ENCODE measurements at places on chromosomes 11 and 22.

DNA sequence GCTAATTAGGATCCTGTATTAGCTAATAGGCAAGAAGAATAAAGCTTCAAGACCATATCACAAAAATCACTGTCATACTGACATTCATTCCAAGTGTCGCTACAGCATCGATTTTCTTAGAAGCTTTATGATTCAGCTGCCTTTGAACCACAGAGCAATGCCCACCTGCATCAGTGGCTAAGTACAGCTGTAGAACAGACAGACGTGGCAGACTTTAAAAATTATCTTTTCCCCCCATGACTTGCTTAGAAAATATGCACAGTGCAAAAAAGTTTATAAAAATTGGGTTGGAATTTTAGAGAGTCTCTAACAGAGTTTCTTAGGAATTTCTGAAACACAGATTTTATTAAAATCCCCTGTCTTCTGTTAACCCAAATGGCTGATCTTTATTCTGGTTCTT is 120.8 kb downstream of the CADM1 start:
- no peak for DNase-seq

- no peak for DNase-seq
Observed at GRCh38 chr11:57324154-57324885, 432 bp downstream of the TNKS1BP1 start.

GRCh38 chr11:77113382-77114088 is 10.9 kb downstream of the OMP start:
- DNase-seq, result no peak

GRCh38 chr11:29750392-29750791 is 266.4 kb downstream of the KCNA4 start:
- no peak for DNase-seq

GRCh38 chr11:60750911-60751310 is 5.8 kb upstream of the MS4A15 start:
- no peak for DNase-seq

DNA sequence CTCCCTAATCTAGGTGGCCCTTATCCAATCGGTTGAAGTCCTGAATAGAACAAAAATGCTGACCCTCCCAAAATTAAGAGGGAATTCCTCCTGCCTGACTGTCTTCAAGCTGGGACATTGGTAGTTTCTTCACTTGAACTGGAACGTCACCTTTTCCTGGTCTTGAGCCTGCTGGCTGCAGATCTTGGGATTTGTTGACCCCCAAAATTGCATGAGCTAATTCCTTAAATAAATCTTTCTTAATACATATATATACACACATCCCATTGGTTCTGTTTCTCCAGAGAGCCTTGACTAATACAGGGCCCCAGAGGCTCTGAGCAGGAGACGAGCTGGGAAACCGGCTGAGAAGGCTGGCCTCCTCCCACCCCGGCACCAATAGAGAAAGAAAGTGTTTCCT is 46.2 kb downstream of the TRIM29 start:
- DNase-seq, result no peak

DNA sequence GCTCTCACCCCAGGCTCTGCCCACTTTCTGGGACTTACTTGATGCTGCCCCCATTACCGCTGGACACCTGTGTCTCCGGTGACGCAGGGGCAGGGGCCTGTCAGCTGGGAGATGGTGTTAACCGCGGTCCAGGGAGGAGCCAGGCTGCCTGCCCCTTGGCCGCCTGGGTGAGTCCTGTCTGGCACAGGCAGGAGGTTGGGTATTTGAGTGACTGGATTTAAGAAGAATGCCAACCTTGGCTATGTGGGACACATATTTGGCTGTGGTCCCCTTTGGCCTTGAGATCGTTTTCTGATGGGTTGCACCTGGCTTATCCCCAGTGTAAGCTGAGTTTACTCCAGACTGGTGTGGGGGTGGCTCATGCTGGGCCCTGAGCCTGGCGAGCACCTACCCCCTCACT is 2.5 kb downstream of the MUC6 start:
- no peak for DNase-seq

DNA sequence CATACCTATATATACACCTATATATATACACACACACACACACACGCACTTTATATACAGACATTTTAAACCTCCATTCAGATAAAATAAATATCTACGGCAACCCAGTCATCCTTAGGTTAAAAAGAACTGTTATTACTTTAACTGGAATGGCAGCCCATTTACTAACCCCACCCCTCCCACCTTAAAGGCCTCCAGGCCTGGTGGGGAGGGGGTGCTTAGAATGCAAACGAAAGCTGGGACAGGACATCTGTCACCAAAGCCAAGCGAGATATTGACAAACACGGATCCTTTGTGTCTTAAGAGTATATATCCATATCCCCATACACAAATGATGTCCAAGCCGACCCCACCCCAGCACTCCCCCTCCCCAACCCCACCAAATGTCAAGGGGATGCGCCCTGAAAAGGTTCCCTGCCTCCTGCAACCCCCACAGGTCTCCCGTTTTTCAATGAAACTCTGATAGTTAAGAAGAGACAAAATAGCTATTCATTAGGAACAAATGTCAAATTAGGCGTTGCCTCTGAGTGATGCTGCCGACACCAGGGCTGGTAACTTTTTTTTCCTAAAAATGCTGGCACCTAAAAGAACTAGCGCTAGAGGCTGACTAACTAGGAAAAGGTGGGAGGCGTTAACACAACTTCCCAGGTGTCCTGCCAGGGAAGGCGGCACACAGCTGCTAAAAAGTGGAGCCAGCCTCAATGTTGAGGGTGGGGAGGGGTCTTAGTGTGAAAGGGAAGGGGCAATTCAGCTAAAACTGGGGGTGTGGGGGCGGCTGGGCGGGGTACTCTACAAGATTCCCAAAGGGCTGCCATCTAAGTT is 5.6 kb downstream of the MN1 start:
- no peak for DNase-seq

DNA sequence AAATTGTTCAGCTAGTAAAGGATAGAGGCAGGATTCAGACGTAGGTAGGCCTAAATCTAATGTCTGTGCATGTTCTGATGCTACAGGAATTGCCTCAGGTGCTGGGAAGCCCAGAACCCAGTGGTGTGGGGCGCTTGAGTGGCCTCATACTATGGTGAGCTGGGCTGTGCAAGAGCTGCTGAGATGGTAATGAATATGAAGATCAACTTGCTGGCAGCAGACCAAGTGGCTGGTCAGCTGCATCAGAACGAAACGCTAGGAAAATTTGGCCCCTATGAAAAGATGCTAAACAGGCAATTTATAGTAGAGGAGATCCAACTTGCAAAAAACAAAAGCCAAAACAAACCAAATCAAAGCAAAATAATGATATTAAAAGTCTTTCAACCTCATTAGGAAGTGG is 102.7 kb downstream of the INSC start:
- DNase-seq, result no peak

DNA sequence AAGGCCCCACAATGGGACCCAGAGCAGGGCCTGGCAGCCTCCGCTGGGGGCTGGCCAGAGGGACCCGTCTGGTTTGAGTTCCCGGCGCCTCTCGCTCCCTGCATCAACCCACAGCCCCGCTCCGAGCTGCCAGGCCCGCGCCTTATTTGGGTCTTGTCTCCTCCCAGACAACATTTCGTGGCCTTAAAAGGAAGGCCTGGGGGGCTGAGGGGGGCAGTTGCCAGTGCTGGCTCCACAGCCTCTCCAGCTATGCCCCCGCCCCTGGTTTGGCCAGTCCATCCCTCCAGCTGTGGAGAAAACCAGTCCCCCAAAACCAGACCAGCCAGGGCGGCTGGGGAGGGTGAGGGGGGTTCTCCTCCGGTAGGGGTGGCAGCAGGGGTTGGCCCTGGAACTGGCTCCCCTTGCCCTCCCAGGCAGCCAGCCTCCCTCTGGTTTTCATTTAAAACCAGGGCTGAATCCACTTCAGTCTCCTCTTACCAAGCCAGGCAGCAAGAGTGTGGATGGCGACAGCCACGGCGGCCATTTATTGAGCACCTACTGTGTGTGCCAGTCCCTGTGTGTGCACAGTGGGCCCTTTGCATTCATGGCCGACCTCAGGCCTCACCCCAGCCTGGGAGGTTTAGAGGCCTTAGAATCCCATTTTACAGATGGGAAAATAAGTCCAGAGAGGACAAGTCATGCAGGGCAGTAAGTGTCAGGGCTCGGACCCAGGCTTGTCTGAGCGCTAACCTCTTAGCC is 18.6 kb downstream of the EMID1 start:
- no peak for DNase-seq

DNA sequence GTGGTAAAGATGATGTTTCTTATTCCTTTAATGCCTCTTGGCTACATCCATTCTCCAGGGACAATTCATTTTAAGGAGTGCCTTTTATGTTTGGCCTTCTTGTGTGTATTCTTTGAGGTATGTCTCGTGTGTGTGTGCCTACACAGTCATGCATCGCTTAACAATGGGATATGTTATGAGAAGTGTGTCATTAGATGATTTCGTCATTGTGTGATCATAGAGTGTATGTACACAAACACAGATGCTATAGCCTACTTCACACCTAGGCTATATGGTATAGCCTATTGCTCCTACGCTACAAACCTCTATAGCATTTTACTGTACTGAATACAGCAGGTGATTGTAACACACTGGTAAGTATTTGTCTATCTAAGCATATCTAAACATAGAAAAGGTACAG is 23.0 kb downstream of the ZNF202 start:
- no peak for DNase-seq

DNA sequence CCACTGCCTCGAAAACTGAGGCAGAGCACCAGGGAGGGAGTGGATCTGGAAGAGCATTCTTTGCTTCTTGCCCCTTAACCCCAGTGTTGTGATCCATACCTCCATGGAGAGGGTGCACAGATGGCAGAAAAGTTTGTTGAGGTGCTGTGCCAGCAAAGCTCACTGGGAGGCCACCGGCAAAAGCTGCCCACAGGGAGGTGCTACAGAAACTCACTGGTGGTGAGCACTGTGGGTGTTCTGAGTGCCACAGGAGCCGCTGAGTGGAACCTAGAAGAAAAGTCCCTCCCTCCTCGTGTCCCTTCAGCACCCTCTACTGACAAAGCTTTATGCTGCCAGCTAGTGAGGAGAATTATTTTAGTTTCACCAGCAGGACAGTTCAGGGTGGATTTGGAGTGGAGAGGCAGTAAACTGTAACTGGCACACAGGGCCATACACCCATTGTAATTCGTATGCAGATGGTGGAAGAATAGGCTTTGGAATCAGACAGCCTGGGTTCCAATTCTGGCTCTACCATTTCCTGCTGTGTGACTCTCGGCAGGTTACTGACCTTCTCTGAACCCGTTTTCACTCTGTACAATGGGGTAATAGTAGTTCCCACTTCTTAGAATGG is 84.6 kb downstream of the SWAP70 start:
- DNase-seq, result peak; percentile 29

DNA sequence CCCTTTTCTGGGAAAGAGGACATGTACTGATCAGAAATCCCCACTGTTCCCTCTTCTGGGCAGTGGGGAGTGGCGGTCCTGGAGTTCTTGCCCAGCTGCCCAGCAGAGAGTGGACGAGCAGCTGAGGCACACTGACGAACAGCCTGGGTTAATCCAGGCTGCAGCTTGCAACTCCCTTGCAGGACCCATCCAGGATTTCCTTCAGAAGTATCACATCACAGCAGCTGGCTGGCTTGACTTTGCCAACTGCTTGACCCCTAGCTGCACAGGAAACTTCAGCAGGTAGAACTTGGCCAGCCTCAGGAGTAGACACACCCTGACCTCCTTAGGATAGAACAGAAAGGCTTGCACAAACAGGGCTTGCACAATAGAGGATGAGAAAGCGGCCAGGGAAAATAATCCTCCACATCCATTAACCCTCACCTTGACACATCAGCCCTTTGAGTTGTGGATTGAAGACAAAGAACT is 27.9 kb upstream of the FZD4 start:
- no peak for DNase-seq

DNA sequence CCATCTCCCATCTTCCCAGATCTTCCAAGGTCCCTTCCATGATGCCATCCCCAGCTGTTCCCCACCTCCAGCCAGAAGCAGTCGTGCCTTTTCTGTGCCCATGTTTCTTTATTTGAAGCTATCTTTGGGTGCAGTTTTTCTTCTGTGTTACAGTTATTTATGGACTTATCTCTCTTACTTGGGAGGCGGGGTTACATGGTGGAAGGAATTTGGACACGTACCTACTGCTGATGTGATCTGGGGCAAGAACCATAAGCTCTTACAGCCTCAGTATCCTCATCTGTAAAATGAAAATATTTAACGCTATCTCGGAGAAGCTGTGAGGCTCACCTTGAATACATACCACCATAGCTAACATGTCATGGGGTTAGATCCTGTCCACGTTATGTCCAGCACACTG is 98.9 kb downstream of the ZBTB16 start:
- DNase-seq, result no peak

- no peak for DNase-seq
Observed at GRCh38 chr11:130849215-130849568, 67.1 kb downstream of the SNX19 start.

DNA sequence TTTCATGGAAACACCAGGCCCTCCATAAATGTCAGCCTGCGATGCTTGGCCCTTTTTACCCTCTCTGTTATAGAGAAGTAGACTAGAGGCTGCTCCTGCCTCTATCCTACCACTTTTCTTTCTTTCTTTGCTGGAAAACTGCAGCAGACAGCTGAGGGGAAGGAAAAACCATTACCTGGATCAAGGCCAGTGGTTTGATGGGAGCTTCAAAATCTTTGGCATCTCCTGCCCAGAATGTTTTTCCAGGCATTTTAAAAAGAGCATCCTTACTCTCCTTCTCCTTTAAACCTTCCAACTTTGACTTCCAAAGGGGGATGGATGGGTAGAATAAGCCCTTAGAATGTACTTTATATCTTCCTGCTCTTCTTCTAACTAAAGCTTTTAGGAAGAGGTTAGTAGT is 44.9 kb downstream of the EXT2 start:
- no peak for DNase-seq
